Activated T-helper 1 cell treated with anti-CD3 and anti-CD28 coated beads, Interleukin-2, amount 50 U/mL, for 16 hours (primary cell): ENCODE measurements at places on chromosomes 7 and 10.

GRCh38 chr10:79020605-79021004 lies 48.2 kb upstream of the ZMIZ1 start:
- DNase-seq, result no peak

DNA sequence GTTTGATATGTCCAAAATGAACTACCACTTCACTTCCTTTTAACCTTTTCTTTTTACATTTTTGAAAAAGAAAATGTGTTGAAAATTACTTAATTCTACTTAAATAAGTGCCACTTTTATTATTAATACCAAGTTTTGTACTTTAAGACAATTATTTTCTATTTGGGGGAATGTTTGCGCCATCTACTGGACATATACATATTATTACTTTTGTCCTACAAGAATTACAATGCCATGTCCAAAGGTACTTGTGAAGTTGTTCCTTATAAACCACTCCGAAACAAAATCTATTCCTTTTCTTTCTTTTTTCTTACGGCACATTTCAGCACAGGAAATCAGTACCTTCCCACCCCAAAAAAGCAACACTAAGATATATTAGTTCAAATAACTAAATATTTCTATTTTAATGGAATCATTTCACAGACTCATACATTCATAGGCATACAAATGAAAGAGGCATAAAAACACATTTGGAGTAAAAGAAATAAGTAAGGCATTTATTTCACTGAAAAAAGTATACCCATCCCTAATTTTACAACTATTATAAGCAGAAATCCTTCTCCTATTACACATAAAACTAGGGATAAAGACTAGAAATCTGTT lies 169.9 kb downstream of the RNF133 start:
- no peak for DNase-seq

DNA sequence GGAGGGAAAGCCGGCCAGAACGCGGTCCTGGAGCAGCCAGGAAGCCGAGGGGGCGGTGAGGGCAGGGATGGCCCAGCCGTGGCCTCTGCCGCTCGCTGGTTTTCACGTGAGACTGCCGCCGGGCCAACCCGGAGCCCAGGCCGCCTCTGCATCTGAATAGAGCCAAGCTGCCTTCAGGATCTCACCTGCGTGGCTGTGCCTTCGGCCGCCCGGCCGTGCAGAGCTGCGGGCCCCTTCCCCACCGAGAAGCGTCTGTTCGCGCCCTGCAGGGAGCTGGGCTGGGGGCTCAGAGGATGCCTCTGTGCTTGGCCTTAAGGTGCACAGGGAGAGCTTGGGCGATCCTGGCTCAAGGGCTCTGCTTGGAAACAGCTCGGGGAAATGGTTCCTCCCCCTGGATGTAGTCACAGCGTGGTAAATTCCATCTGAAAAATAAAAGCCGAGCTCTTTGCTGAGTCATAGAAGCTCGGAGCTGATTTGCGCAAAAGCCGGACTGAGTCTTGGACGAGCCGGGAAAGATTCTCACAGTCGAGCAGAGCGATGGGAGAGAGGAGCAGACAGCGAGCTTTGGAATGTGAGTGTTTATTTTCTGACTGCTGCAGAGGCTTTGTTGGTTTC lies at the start of gene JAKMIP3:
Gene JAKMIP3 (plus strand): TSS at position 456 of the 615 bp plus-strand sequence. CDS start 38,863 bp downstream, outside the sequence.
- no peak for DNase-seq

DNA sequence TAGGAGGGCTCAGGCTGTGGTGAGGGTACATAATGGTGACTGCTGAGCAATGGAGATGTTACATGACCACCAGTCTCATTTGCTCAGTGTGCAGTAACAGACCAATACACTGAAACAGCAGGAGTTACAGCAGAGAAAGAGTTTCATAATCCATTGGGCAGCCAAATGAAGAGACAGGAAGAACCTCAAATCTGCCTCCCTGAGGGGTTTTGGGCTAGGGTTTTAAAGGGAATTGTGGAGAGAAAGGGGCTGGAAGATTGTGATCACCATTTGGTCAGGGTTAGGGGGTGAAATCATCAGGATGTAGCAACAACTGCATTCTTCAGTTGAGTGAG lies 838.3 kb downstream of the GRID1 start:
- DNase-seq, result no peak

GRCh38 chr7:48901966-48902365 lies 22.4 kb upstream of the CDC14C start:
- no peak for DNase-seq

DNA sequence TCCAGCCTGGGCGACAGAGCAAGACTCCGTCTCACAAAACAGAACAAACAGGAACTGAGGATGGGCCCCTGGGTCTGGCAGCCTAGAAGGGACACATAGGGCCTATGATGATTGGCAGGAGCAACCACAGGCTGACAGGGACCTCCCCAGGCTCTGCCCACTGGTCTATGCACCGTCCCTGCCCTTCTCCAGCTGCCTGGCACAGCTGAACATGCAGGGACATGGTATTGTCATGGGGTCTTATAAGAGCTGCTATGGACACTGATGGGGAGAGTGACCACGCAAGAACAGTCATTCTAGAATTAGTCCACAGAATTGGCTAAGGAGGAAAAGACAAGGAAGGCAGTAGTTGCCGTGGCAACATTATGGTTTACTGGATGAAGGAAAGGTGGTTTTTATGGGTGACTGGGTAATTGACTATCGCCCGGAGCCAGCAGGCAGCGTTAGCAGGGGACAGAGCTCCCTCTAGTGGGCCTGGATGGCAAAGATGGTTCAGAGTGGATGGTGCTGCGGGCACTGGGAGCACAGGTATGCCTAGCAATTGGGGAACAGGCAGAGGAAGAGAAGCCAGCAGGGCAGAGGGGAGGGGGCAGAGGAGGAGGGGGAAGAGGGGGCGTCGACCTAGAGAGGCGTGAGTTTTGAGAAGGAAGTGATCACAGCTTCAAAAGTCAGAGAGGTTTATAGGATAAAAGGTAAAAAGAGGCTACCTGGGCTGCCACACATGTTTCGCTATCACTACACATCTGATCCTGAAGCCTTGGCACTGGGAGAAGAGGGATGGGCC lies 7.8 kb upstream of the TRIM56 start:
- peak; percentile 68 for DNase-seq

DNA sequence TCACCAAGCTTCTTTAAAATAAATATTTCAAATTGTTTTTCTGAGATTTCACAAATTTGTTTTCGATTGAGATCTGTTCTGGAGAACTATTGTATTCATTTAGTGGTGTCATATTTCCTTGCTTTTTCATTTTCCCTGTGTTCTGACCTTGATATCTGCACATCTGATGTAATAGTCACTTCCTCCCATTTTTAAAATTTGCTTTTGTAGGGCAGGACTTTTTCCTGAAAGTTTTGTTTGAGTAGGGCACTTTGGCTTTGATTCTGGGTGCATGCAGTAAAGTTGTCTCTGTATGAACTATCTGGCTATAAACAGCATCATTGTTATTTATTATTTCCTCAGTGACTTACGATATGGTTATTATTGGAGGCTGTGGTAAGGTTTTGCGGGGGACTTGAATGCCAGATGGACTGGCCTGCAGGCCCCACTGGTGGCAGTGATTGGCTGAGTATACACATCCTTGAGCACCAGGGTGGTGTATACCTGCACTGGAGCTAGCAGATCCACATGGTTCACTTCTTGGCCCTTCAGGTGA lies 83.6 kb downstream of the CSTF2T start:
- no peak for DNase-seq

DNA sequence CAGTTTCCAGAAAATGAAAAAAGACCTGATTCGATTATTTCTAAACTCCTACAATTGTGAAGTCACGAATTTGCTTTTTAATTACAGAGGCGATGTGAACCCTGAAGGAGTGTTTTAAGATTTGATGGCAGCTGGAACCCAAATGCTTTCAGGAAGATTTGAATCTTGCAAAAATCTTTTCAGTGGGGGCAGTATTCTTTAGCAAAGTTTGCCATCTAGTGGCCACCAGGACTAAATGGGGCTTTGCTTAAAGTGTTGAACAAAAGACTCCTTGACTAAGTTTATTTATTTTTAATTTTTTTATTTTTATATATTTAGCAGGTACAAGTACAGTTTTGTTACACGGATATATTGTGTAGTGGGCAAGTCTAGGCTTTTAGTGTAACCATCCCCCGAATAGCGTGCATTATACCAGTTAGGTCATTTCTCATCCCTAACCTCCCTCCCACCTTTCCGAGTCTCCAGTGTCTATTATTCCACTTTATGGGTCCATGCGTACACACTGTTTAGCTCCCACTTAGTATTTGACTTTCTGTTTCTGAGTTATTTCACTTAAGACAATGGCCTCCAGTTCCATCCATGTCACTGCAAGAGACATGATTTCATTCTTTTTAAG lies 98.8 kb downstream of the CACNB2 start:
- DNase-seq, result no peak

- DNase-seq, result no peak
Measured at GRCh38 chr7:79165225-79165624, 288.2 kb downstream of the MAGI2 start.

DNA sequence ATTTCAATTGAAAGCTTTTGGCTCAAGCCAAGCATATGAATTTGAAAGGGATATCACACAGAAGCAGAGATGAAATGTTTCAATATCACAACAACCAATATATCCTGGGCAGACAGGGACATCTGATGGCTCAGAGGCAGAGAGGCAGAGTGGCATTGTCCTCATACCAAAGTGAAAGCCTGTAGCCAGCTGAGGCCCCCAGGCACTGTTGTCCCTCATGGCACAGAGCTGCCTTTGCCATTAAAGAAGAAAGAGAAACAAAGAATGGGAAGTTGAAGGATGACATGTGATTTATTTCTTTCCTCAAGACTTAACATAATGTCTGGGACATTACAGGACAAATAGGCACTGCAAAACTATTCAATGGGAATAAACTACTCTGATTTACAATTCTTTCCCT lies 504.3 kb upstream of the PCDH15 start:
- no peak for DNase-seq

GRCh38 chr10:62456611-62457101 lies 82.5 kb downstream of the ZNF365 start:
- no peak for DNase-seq

DNA sequence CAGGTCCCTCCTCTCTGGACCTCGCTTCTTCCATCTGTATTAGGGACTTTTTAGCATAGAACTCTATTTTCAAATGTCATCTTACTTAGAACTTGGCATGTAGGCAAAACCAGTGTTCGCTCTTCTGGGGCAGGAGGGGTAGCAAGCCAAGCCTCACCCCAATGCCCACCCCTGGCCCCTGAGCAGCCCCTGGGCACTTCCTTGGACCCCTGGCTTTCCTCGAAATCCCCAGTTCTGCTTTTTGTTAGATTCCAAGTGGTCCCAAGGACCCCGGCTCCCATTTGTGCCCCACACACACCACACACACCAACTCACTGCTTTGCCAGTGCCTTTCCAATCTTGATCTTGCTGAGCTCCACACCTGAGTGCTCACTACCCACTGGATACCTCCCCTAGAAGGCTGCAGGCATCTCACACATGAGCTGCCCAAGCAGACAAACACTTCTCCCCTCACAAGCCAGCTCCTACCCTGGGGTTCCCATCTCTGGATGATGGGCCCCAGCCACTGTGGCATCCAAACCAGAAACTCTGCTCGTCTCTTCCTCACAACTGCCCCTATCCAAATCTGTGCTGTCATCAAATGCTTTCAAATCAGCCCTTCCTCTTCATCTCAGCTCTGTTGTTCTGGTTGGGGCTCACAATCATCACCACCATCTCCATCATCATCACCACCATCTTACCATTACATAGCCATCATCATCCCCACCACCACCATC lies 167.9 kb upstream of the ZMIZ1 start:
- DNase-seq, result no peak

GRCh38 chr10:88162852-88163251 lies 299.4 kb downstream of the PTEN start:
- no peak for DNase-seq
